HT-29 (cell line): ENCODE measurements at places on chromosomes 3 and 15. TPM values are rescaled to one million over a fixed set of nuclear protein-coding genes. Genes with fewer than 3 reads are reported as not detected.
A peak's percentile ranks its signal among the peaks of the same experiment; 100 is the strongest.

CXCR6 gene
- not detected in 2 replicates for total RNA-seq

CRABP1 gene
- not detected in 2 replicates for total RNA-seq

CFAP161 gene
- total RNA-seq, result 2.0 TPM in 1 of 2 replicates, not detected in the other

SENP8 gene
- total RNA-seq, result 0.66 and 3.2 TPM in 2 replicates

BCHE gene
- total RNA-seq, result not detected in 2 replicates

CELSR3 gene
- 9.9 and 12.5 TPM in 2 replicates for total RNA-seq

CKMT1A gene
- 1.9 and 2.7 TPM in 2 replicates for total RNA-seq

CCR3 gene
- not detected in 2 replicates for total RNA-seq

CYP1A2 gene
- not detected in 2 replicates for total RNA-seq

CNTN6 gene
- total RNA-seq, result not detected in 2 replicates

KCNMB3 gene
- 1.7 and 1.9 TPM in 2 replicates for total RNA-seq

DNA sequence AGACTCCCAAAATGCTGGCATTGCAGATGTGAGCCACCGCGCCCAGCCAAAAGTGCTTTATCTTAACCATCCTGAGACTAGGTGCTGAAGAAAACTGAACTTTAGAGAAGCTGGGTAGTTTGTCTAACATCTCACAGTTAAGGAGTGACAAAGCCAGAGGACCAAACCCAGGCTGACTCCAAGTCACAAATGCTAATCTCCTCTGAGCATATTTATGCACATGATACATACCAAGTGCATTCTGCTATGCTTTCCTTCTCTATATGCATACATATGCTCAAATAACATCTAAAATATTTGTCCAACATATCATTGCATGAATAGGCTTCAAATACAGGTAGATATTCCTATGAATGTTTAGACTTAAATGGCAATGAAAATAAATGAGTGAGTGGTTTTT is 256.9 kb downstream of the CTNNB1 start:
- no peak for DNase-seq

DNA sequence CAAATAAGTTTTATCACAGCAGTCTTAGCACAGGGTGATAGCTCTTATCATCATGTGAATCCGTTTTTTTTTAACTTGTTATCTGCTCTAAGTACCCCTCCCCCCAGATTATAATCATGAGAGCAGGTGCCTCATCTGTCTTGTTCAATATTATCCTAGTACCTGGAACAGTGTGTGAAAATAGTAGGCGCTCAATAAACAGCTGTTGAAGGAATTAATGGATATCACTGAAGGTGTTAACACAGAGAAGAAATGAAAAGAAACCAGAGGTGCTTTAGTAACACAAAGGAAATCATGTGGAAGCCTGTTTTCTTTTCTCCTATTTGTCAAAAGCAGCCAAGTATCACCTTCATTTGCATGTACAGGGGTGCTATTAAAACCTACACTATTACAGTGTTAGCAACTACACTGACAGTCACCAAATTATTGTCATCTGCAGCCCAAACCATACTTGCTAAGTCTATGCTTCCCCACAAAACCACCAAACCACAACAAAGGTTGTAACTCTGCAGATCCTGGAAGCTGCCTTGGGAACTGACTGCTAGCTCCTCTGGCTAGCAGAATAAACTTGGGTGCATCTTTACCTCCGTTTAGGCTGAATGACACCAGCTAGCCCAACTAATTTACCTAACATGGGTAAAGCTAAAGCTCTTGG is 2.9 kb downstream of the XPC start:
- DNase-seq, result no peak

GRCh38 chr15:47384341-47384740 is 333.0 kb upstream of the SEMA6D start:
- DNase-seq, result no peak

DNA sequence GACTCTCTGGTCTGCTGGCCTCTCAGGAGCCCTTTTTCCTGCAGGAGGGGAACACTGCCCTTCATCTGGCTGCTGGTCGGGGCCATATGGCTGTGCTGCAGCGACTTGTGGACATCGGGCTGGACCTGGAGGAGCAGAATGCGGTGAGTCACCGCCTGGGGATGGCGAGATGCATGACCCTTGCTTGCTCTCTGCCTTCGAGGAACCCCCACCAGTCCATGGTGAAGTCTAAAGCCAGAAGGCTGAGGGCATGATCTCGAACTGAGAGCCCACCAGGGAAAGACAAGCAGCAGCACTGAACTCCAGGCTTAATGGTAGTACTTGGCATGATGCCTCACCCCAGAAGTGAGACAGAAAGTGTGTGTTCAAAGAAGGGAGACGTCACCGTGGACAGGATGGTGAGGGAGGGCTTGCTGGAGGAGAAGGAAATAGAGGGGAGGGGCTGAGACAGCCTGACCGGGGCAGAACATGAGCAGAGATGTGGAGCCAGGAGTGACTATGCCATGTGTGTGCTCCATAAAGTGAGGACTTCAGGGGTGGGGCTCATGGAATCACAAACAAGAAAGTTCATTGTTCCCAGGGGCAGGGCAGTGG is 19.2 kb downstream of the ANKDD1A start:
- no peak for DNase-seq

GRCh38 chr15:66767240-66767659 is 65.2 kb downstream of the SMAD6 start:
- DNase-seq, result no peak

DNA sequence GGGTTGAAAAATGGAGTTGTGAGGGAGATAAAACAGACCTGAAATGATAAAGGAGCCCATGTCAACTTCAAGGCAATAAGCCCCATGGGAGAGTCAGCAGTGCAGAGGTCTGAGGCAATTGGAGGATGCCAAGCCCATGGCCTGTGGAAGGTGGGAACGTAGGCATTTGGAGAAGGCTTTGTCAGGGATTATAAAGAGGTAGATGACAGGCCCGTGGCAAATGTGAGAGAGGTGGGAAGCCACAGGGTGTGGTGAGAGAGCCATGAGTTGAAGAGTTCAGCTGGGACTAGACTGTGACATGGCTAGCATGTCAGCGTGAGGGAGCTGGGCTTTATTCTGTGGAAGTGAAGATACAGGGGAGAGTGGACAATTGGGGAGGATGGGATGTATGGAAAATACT is 35.4 kb downstream of the MFSD1 start:
- no peak for DNase-seq

GRCh38 chr15:99248000-99248715 is 1.2 kb downstream of the TTC23 start:
- no peak for DNase-seq

DNA sequence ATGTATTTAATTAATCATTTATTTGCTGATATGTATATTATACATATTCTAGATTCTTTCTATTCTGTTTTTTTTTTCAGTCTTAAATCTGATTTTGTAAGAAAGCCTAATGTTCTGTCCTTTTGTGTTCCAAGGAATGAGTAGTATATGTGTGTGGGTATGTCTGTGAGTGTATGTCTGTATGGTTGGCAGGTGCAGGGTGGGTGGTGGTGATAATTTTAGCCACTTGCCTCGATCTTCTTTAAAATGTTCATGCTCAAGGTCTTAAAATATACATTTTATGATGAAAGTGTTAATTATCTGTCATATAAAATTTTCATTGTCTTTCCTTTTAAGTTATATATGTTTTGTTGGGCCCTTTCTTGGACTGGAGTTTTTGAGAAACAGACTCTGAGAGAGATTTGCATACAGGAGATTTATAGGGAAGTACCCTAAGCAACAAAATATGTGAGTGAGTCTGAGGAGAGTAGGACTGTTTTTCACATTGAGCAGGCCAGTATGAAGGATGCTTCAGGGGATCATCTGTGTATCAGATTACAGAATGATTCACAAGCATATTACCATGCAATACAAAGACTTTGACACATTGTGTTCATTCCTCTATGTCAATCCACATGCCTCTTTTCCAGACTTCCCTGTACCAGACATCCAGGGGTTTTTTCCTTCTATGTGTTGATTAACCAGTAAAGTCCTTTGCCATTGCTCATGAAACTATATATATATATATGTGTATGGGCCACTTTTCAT is 211.0 kb upstream of the DPPA4 start:
- no peak for DNase-seq

GRCh38 chr3:184011230-184011876 is 6.3 kb downstream of the ABCC5 start:
- peak; percentile 48 for DNase-seq

DNA sequence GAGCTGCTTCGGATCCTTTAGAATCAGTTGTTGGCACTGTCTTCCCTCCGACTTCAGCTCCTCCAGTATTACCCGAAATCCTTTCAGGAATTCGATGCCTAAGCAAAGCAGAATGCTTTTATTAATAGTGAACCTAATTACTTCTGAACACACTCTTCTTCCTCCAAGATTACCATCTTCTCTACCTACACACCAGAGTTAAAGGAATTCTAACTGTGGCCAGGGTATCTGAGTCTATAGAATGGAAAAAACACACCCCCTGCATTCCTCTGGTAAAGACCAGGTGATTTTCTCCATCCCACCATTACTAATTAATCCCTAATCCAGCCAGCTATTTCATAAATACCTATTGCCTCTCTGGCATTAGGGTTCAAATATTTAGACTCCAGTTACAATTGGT is 49.8 kb downstream of the SPATA12 start:
- no peak for DNase-seq

DNA sequence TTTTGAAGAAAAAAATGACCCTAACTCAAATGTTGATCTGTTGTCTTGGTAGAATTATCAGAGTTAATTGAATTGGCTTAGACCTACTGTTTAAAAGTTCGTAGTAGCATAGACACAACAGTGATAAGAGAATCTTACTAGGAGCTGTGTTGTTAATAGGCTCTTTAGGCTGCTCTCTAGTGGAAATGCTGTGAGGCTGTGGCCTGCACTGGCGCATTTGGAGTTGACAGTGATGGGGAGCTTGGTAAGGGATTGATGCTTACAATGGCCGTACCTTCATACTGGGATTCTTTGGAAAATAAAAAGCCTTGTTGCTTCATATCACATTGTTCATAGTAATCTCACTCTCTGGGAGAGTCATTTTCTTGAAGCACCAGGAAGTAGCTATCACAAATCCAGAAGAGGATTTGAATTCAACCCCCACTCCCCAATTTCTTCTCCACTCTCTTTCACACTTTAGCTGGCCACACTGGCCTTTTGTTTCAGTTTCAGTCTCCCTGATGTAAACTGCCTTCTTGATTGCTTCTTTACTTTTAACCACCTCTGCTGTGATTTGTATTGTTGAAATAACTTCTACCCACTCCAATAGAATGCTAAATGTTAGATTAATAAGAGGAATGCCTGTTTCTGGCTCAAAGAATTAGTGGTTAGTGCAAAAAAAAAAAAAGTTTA is 56.6 kb downstream of the CEP63 start:
- no peak for DNase-seq

GRCh38 chr3:57160076-57160764 is 4.9 kb downstream of the IL17RD start:
- DNase-seq, result no peak

DNA sequence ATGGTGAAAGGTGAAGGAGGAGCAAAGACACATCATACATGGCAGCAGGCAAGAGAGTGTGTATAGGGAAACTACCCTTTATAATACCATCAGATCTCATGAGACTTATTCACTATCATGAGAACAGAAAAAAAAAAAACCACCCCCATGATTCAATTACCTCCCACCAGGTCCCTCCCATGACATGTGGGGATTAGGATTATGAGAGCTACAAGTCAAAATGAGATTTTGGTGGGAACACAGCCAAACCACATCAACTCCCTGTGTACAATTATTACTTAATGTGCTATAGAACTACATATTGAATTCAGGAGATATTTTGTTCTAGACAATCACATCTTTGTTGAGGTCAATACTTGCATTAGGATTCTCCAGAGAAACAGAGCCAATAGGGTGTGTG is 313.4 kb downstream of the CNTN6 start:
- no peak for DNase-seq

GRCh38 chr3:13648060-13649001 is 99.4 kb downstream of the FBLN2 start:
- peak; percentile 85 for DNase-seq

DNA sequence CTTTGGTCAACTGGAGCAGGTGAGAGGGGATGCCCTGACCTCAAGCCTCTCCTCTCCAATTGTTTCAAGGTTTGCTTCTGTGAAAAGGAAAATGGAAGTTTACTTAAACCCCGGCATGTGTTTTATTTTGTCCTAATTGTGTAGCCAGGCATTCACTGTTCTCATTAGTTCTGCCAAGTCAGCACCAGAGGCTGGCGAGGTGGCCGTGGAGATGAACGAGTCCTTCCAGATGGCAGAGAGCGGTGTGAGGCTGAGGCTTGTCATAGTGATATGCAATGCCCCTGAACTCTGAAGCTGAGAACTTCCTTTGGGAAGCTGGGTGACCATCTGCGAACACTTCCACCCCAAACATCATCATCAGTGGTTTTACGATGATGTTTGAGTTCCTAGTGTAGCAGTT is 199.6 kb downstream of the TJP1 start:
- DNase-seq, result no peak

GRCh38 chr3:175940881-175941280 is 1081.7 kb downstream of the NAALADL2 start:
- peak; percentile 46 for DNase-seq

GRCh38 chr15:68849497-68849896 is 28.8 kb upstream of the ANP32A start:
- DNase-seq, result no peak

DNA sequence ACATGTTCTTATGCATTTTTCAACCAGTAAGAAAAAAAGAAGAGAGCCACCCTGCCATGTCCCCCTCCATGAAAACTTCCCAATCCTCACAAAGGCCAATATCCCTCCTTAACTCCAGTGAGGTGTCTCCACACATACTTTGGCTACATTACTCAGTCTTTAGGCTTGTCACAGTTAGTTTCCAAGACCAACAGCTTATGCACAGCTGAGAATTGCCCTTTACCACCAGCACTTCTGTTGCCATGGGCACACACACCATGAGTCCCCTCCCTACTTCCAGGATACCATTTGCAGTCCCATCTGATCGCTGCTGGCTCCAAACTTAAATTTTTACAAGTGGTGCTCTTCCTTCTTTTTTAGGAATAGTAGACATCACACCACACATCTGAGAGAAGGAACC is 150.3 kb upstream of the STRIT1 start:
- DNase-seq, result no peak

- no peak for DNase-seq
Observed at GRCh38 chr3:16174389-16174788, at the start of gene GALNT15. Gene GALNT15 (plus strand): TSS chr3:16174680. CDS start chr3:16175152, 472 bp downstream.

DNA sequence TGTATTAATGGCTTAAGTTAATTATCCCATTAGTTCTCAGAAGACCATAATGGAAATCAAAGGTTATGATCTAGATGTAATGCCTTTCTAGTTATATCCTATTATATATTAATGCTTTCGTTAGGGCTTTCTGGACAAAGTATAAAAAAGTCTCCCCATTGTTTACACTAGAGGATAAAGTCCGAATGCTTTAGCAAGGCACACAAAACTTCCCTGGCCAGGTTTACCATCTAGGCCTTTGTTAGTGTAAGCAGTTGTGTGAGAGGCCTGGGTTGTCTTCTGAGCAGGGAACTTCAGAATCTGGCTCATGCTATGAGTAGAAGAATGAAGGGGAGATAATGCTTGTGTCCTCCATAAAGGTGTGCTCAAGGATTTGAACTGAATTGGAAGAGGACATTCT is 106.3 kb upstream of the MEIS2 start:
- peak; percentile 15 for DNase-seq

DNA sequence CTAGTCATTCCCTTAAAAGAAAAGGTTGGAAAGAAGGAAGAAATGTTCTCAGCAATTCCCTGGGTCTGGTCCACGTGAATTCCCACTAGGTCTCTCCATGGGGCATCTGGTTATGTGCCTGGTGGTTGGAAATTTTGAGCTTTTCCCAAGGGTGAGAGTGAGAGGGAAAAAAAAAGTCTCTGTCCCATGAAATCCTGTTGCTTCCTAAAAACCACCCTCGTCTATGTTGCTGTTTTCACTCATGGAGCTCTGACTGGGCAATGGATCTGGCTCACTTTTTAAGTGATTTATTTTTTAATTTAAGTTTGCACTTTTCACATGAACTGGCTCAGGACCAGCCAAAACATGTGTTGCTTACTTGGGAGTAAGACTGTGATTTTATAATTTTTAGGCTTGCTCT is 190.1 kb downstream of the CHST2 start:
- DNase-seq, result no peak
